COLO829 (cell line): ENCODE measurements at places on chromosomes 13 and 19.

DNA sequence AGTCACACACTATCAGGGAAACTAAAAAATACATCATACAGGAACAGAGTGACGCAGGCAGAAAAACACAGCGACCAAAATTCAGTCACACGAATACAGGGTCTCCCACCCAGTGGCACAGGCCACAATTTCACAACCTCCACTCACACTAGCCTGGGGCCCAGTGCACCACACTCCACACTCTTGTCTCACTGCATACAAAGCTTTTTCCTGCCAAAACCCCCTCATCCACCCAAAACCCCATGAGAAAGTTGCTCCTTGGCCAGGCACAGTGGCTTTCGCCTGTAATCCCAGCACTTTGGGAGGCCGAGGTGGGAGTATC lies 1.2 kb downstream of the S1PR5 start:
- no peak for DNase-seq

GRCh38 chr19:3224346-3225168 lies at the start of gene CELF5:
TSS of gene CELF5 (plus strand) at chr19:3224661. CDS start at chr19:3224740, 79 bp downstream.
- DNase-seq: no peak

DNA sequence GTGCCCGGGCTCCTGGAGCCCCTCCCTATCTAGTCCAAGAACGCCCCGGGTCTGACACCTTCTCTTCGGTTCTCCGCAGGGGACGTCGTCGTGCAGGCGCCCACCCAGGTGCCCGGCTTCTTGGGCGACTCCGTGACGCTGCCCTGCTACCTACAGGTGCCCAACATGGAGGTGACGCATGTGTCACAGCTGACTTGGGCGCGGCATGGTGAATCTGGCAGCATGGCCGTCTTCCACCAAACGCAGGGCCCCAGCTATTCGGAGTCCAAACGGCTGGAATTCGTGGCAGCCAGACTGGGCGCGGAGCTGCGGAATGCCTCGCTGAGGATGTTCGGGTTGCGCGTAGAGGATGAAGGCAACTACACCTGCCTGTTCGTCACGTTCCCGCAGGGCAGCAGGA lies 3.4 kb downstream of the PVR start:
- no peak for DNase-seq

GRCh38 chr13:80706164-80706471 lies 365.2 kb upstream of the SPRY2 start:
- no peak for DNase-seq

- DNase-seq: peak; percentile 25
Observed at GRCh38 chr13:26914624-26915023, 154.0 kb upstream of the GPR12 start.

DNA sequence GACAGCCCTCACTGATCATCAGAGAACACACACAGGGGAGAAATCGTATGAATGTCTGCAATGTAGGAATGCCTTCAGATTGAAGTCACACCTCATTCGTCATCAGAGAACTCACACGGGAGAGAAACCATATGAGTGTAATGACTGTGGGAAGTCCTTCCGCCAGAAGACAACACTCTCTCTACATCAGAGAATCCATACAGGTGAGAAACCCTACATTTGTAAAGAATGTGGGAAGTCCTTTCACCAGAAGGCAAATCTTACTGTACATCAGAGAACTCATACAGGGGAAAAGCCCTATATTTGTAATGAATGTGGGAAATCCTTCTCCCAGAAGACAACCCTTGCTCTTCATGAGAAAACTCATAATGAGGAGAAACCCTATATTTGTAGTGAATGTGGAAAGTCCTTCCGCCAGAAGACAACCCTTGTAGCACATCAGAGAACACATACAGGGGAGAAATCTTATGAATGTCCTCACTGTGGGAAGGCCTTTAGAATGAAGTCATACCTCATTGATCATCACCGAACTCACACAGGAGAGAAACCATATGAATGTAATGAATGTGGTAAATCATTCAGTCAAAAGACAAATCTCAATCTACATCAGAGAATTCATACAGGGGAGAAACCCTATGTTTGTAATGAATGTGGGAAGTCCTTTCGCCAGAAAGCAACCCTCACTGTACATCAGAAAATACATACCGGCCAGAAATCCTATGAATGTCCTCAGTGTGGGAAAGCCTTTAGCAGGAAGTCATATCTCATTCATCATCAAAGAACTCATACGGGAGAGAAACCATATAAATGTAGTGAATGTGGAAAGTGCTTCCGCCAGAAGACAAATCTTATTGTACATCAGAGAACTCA lies 32.5 kb downstream of the ZNF567 start:
- DNase-seq: no peak

DNA sequence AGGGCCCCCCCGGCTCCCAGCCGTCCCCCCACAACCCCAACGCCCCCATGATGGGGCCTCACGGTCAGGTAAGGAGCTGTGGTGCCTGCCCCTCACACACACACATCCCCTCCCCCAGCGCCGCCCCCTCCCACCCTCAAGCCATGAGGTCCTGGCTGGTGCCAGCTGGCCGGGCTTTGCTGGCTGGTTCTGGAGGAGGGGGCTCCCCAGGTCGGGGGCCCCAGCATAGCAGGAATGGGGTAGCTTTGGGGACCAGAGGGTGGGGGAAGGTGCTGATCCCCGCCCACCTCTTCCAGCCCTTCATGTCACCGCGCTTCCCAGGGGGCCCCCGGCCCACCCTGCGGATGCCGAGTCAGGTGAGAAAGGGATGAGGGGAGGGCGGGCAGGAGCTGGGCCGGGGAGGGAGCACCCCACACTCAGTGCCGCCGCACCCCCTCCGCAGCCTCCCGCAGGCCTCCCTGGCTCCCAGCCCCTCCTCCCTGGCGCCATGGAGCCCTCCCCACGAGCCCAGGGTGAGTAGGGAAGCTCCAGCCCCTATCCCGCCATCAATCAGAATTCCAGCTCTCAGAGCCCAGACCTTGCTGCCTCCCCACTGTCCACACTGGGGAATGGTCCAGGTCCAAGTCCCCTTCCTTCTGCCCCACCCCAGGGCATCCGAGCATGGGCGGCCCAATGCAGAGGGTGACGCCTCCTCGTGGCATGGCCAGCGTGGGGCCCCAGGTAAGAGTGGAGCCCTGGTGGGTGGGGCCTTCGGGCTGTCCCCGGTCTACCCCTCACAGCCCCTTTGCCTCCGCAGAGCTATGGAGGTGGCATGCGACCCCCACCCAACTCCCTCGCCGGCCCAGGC lies 6.4 kb downstream of the ISYNA1 start:
- no peak for DNase-seq

DNA sequence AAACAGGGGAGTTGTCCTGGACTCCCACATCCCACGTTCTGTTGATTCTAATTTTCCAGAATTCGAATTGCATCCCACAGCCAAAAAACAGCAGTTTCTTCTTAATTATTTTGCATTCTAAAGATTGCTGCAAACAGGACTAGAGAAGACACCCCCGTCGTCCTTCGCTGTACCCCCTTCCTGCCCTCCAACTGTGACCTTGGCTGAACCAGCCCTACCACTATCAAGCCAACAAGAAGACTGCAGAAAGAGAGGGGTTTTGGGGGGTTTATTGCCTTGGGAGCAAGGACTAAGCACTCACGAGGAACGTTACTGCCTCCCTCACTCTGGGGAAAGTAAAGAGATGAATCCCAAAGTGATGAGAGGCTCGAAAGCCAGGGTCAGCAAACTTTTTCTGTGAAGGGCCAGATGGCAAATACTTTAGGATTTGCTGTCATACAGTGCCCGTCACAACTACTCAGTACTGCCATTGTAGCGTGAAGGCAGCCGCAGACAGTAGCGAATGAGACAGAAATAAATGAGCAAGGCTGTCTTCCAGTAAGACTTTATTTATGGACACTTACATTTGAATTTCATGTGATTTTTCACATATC lies 32.5 kb upstream of the KATNAL1 start:
- DNase-seq: no peak

DNA sequence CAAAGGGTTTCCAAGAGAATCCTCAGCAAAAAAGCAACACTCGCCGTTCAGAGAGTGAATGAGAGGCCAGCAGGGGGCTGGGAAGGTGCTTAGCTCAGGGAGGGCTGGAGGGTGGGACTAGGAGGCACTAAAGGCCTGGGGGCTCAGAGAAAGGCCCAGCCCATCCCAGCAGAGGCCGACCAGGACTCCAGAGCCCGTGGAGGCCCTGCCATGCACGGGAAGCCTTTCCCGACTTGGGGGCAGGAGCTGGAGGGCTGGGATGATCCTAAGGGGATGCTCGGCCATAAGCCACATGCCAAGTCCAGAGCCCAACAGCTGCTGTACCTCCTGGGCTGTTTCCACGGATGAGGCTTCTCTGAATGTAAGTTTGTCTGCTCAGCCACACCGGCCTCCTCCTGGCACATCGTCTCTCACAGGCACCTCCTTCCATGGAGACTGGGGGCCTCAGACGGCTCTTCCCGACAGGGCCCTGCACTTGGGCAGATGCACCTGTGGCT lies 19.5 kb downstream of the RASA3 start:
- DNase-seq: no peak
